ENCODE measurements at places on chromosomes 3 and 15. TPM values are rescaled to one million over a fixed set of nuclear protein-coding genes. Genes with fewer than 3 reads are reported as not detected.

- peaks cover 53% of the 10 kb centered on the region for H3K4me1 ChIP-seq
- peaks cover 38% of the 10 kb centered on the region for H3K36me3 ChIP-seq
- H3K27me3 ChIP-seq, result no peaks in the 10 kb centered on the region
- no peak overlapping the region for H3K27ac ChIP-seq
- no peak overlapping the region for H3K4me3 ChIP-seq
- DNase-seq, result no peak
Measured at GRCh38 chr15:99718421-99718820, 14.8 kb downstream of the LYSMD4 start.

DNA sequence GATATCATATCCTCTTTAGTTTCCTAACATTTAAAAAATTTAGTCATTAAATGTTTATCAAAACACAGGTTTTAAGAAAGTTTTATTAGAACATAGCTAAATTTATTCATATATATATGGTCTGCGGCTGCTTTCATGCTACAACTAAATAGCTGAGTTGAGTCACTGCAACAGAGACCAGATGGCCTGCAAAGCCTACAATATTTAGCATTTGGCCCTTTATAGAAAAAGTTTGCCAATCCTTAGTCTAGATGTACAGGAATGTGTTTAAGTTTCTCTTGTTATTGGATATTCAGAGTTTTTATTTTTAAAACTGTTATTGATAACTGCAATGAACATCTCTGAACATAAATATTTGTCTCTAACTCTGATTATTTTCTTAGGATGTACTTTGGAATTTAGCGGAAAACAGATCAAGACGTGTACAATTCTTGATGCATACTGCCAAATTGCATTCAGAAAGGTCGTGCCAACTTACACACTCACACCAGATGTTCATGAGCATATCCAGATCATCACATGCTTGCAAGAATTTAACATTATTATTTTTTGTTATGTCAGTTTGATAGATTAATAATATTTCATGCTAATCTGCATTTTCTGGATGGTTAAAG lies 157.9 kb downstream of the STAC start:
- H3K27me3 ChIP-seq, result no peaks in the 10 kb centered on the region
- H3K27ac ChIP-seq, result no peak overlapping the region
- DNase-seq, result no peak
- no peaks in the 10 kb centered on the region for H3K36me3 ChIP-seq
- no peaks in the 10 kb centered on the region for H3K4me1 ChIP-seq

- H3K27me3 ChIP-seq, result no peaks in the 10 kb centered on the region
- DNase-seq, result no peak
- no peak overlapping the region for H3K4me3 ChIP-seq
- peaks cover 68% of the 10 kb centered on the region for H3K36me3 ChIP-seq
- no peak overlapping the region for H3K27ac ChIP-seq
- H3K4me1 ChIP-seq, result peaks cover 56% of the 10 kb centered on the region
Measured at GRCh38 chr3:57586778-57587177, 10.4 kb downstream of the ARF4 start.

- H3K4me1 ChIP-seq, result no peaks in the 10 kb centered on the region
- no peaks in the 10 kb centered on the region for H3K36me3 ChIP-seq
- no peak overlapping the region for H3K27ac ChIP-seq
- no peaks in the 10 kb centered on the region for H3K27me3 ChIP-seq
- H3K4me3 ChIP-seq, result no peak overlapping the region
Measured at GRCh38 chr3:63128380-63128779, 149.7 kb upstream of the SYNPR start.

MUC4 gene
- polyA plus RNA-seq, result not detected

SH3BP5 gene
- 39.7 TPM for polyA plus RNA-seq

CLDN16 gene
- 0.08 TPM for polyA plus RNA-seq

Measured in spleen (tissue), 13 donors.